ENCODE measurements at places on chromosomes 3 and 15.
A peak's percentile ranks its signal among the peaks of the same experiment; 100 is the strongest.

DNA sequence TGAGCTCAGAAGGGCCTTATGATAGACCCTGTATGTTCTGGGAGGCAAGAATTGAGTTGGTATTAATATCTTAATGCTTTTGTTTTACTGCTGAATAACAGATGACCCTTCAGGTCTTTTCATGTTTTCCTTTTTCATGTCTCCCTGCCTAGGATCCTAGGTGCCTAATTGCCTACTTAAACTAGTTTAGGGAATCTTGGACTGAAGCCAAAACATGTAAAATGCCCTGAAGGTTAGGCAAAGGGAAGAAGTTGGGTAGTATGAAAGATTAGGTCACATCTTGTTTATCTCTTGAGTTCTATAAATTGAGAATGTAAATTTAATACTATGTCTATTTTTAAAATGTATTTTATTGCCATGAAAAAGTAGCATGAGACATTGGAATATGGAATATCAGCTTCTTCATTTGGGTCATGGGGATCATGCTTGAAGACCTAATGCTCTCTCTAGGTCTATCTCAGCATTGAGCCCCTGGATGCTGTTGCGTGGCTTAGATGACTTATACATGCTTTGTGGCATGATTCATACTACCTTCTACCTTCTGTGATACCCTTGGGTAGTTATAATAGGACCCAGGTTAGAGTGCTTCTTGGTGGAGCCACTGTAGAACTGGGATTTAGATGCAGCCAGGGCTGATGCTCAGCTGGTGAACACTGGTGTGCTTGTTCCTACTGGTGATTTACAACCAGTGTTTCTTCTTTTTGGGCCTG, 26.4 kb downstream of the RBM6 start:
- DNase-seq, result no peak

DNA sequence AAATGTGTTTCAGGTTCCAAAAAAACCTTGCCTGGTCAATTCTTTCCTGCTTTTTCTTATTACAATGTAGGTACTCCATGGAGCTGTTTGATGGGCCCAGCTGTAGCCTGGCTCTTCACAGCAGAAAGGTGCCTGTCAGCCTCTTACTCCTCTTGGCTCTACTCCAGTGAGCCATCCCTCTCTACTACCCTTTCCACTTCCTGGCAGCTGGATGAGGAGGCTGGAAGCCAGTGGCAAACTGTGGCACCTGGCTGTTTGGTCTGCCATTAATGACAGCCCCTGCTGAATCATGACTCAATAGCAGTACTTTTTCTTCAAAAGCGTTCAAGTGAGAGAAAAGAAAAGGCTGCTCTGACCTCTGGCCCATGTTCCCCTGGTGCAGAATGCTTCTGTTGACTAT, 618.1 kb downstream of the PYDC2 start:
- DNase-seq, result peak; percentile 52

- no peak for DNase-seq
These were observed 301.7 kb downstream of the TIGIT start for GRCh38 chr3:114595522-114596028.

DNA sequence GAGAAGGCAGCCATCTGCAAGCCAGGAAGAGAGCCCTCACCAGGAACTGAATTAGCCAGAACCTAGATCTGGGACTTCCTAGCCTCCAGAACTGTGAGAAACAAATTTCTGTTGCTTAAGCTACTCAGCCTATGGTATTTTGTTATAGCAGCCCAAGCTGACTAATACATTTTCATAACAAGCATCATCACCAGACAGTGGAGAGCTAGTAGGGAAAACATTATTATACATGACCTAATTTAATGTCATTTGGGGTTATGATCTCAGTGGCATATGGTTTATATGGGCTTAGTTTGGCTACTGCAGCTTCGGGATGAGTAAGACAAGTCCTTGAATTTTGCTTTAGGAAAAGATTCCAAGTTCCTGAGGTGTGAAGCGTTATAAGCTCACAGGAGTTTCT, 35.6 kb downstream of the LNP1 start:
- no peak for DNase-seq

DNA sequence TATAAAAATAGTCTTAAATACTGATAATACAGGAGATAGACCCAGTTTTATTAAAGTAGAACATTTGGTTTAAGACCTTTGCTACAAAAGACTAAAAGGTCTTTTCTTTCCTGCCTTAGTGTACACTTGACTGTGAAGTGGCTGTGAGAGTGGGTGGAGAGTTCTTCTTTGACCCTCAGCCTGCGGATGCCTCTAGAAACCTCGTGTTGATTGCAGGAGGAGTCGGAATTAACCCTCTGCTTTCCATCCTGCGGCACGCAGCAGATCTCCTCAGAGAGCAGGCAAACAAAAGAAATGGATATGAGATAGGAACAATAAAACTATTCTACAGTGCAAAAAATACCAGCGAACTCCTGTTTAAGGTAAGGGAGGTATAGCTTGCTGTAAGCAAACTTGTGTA, 36.5 kb downstream of the OXNAD1 start:
- peak; percentile 23 for DNase-seq

GRCh38 chr3:174438501-174439145, 420.5 kb upstream of the NAALADL2 start:
- peak; percentile 30 for DNase-seq

All from neural progenitor cell (in vitro differentiated cells).